Neural progenitor cell (in vitro differentiated cells): ENCODE measurements at places on chromosomes 11 and 22. TPM values are rescaled to one million over a fixed set of nuclear protein-coding genes. Genes with fewer than 3 reads are reported as not detected.

DNA sequence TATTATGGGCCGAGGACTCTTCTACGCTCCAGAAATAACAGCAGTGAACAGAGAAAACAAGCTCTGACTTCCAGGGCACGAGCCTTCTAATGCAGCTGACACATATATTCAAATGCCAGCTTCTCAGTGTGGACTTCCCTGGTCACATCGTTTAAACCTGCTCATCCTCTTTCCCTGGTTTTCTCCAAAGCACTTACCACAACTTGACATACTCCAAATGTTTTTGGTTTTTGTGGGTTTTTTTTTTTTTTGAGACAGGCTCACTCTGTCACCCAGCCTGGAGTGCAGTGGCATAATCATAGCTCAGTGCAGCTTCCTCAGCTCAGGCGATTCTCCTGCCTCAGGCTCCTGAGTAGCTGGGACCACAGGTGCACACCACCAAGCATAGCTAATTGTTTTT, 105.5 kb downstream of the MICAL3 start:
- peaks cover 6% of the 10 kb centered on the region for H3K27me3 ChIP-seq
- no peak for DNase-seq
- peaks cover 14% of the 10 kb centered on the region for H3K4me1 ChIP-seq
- no peak overlapping the region for H3K27ac ChIP-seq
- no peak overlapping the region for H3K4me3 ChIP-seq

DNA sequence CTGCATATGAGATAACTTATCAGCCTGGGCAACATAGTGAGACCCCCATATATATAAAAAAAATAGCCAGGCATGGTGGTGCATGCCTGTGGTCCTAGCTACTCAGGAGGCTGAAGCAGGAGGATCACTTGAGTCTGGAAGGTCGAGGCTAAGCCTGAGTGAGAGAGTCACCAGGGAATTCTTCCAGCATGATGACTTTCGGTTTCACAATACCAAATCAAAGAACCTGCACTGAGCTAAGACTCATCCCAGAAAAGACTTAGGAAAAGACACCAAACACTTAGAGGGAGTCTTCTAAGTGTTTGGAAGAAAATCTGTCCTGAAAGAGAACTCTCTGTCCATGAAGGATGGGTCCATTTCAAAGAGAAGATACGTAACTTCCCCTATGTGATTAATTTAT, 12.7 kb downstream of the STK33 start:
- H3K36me3 ChIP-seq = peaks cover 9% of the 10 kb centered on the region

Gene KDM4E
- not detected in 2 replicates for total RNA-seq

DNA sequence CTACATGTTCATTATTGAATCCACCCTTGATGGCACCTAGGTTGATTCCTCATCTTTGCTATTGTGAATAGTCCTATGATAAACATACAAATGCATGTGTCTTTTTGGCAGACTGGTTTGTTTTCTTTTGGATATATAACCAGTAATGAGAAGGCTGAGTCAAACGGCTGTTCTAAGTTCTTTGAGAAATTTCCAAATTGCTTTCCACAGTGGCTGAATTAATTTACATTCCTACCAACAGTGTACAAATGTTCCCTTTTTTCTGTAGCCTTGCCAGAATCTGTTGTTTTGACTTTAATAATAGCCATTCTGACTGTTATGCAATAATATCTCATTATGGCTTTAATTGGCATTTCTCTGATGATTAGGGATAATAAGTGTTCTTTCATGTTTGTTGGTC, 184.9 kb downstream of the CASP12 start:
- no peak for DNase-seq
- H3K27ac ChIP-seq = no peak overlapping the region
- H3K27me3 ChIP-seq = no peaks in the 10 kb centered on the region
- no peak overlapping the region for H3K4me3 ChIP-seq

- no peak for DNase-seq
- H3K27ac ChIP-seq = no peak overlapping the region
- H3K27me3 ChIP-seq = no peaks in the 10 kb centered on the region
- H3K4me3 ChIP-seq = no peak overlapping the region
Measured at GRCh38 chr11:57269571-57270021, 32.5 kb upstream of the APLNR start.

Gene CRYBB3
- total RNA-seq = 0.19 TPM in 1 of 2 replicates, not detected in the other

Gene MMP10
- 0.32 TPM in 1 of 2 replicates, not detected in the other for total RNA-seq

Gene ZFTA
- 22.5 and 42.6 TPM in 2 replicates for total RNA-seq

DNA sequence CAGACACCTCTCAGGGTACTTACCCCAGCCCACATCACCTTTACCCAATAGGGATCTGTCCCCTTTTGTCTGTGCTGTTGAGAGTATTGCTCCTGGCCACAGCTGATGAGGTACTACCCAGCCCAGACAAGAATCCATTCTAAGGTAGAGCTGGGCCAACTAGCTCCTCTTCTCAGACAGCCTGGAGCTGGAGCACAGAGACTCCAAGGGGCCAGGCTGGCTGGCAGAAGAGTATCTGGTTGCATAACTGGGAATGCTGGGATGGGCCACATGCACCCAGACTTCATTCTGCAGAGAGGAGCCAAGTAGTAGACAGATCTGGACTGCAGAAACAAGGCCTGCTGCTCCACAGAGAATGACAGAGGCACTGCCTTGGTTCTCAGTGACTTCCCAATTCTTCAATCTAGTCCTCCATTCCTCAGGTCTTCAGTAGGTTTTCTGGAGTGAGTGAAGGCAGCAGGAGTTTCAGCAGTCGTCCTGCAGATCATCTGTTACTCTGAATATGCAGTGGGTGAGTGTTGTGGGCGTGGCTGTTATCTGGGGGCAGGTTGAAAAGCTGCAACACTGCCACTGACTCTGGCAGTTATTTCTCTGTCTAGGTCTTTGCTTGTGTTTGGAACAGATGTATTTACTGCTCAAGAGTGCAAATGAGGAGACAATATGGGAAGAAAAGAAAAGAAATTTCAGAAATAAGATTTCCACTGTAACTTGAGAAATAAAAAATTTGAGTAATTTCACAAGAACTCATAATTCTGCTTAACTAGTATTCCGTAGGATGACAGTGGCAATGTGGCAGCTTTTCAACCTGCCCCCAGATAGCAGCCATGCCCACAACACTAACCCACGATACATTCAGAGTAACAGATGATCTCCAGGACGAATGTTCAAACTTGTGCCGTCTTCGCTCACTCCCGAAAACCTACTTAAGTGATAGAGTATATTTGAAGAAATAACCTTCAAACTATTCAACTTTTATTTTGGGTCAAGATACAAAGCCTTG, 34.9 kb downstream of the MAPK1 start:
- H3K4me3 ChIP-seq = no peak overlapping the region
- no peak for DNase-seq
- H3K27me3 ChIP-seq = no peaks in the 10 kb centered on the region
- H3K4me1 ChIP-seq = peaks cover 26% of the 10 kb centered on the region
- no peak overlapping the region for H3K27ac ChIP-seq

DNA sequence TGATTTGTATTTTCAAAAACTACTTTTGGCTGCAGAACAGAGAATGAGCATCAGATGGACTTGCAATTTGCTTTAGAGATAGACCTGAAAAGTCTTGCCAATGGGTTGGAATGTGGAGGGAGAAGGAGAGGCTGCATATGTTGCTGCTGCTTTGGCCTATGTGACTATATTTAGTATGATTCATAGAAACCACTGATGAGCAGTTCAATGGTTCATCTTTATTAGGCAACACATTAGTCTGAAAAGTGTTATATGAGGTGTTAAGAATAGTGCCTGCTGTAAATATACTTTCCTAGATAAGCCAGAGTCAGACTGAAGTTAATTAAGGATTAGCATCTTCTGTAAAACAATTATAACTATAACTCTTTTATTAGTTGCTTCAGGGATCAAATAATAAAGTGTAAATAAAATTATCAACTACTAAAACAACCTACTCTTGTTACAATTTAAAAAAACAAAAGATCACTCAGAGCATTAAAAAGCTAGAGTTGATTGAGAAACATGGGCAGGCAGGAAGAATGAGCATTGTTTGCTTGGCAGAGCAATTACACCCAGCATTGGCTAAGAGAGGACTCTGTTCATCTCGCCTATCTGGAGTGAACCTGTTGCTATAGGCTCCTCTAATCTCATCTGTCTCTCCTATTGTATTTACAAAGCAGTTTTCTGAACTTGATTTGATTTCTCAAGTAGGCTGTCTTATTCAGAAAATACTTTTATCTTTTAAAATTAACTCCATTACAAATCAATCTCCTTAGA, 36.3 kb downstream of the HORMAD2 start:
- no peak overlapping the region for H3K27ac ChIP-seq
- no peaks in the 10 kb centered on the region for H3K27me3 ChIP-seq
- H3K36me3 ChIP-seq = no peaks in the 10 kb centered on the region
- DNase-seq = peak; percentile 26
- H3K4me3 ChIP-seq = no peak overlapping the region
- peaks cover 4% of the 10 kb centered on the region for H3K4me1 ChIP-seq
